Hematopoietic multipotent progenitor cell treated with erythropoietin and hydrocortisone succinate and interleukin-3 and kit ligand, for 6 days (in vitro differentiated cells): ENCODE measurements at places on chromosomes 13 and 19.

- no peak for DNase-seq
Measured at GRCh38 chr13:71046360-71047079, 820.5 kb downstream of the DACH1 start.

- DNase-seq = no peak
Measured at GRCh38 chr19:30528919-30529318, 156.7 kb downstream of the ZNF536 start.

- DNase-seq = no peak
Measured at GRCh38 chr13:51017516-51017915, 93.6 kb downstream of the C13orf42 start.

DNA sequence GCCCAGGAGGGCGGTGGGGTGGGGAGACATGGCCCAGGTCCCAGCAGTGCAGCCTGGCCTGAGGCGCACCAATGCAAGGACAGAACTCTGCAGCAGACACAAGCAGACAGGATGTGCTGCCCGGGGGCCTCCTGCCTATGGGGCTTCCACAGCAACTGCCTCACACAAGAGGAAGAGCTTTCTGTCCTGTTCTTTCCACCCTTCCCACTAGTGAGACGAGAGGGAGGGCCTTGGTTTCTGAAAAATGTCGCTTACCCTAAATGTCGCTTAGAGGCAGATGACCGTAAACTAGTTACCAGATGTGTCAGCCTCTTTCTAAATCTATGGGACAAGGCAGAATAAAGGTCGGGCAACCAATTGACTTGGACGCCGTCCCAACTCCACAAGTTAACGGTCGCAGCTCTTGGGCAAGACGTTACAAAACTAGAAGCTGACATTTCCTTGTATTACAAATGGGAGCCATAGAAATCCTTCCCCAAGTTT lies at the start of gene LAIR1:
Gene LAIR1, minus strand, starts transcription at position 157 of the 483 bp plus-strand sequence. Its CDS starts 127 bp downstream, at position 30.
- DNase-seq = peak; percentile 80

DNA sequence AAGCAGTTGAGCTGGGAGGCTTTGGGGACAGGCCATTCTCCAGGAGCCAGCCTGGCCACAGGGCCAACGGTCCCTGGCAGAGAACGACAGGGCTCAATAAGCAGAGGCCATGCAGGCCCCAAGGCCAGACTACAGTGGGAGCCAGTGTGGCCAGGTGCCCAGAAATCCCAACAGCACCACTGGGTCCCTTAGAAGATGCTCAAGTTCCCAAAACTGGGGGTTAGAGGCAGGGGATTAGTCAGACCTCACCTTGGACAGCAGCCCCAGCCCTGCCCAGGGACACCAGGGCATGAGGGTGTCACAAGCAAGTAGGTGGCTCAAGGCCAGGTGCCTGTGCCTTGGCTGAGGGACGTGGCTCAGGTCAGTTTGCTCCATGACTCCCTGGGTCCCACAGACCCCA lies 12.8 kb downstream of the SCGB2B2 start:
- DNase-seq = no peak

DNA sequence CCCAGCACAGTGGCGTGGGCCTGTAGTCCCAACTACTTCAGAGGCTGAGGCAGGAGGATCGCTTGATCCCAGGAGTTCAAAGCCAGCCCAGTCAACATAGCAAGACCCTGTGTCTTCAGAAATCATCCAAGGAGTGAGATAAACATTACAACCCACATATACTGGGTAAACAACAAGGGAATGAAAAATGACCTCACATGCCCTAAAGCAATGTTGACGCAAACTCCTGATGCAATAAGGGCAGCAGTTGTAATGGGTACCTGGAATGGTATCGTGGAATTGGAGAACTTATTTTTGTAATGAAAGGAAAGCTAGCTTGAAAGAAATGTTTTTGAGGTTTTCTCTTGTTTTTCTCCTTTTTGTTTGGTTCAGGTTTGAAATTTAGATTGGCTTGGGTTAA lies 24.5 kb upstream of the LGALS16 start:
- no peak for DNase-seq

- DNase-seq = no peak
Measured at GRCh38 chr13:42369071-42369797, 97.3 kb downstream of the AKAP11 start.

GRCh38 chr13:67008075-67008668 lies 222.0 kb downstream of the PCDH9 start:
- no peak for DNase-seq

- DNase-seq = no peak
Measured at GRCh38 chr19:56727677-56728076, 56.1 kb upstream of the ZNF835 start.

GRCh38 chr19:18762125-18763023 lies 28.7 kb downstream of the COMP start:
- peak; percentile 34 for DNase-seq
